Muscle of leg (tissue), 16 donors: ENCODE measurements at places on chromosomes 11 and 22. TPM values are rescaled to one million over a fixed set of nuclear protein-coding genes. Genes with fewer than 3 reads are reported as not detected.

DNA sequence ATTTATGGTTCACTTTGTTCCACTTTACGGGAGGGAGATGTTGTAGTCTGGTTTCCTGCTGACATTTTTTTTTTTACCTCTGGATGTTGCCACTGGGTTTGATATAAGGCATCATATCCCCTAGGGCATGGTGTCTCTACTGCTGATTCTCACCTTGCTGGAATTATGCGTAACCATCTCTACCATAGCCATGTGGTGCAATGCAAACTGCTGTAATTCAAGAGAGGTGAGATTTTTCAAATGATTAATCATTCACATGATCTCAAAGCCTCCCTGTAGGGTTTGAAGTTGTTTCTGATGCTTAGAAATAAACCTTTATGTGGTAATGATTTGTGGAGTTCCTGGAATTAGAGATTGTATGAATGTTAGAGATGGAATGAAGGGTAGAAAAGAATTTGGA is 13.0 kb downstream of the MS4A3 start:
- no peak for DNase-seq

The ACTN3 gene
- total RNA-seq = 81.6 TPM

- no peak for DNase-seq
Observed at GRCh38 chr11:31132531-31133421, 236.8 kb downstream of the DCDC1 start.

- peak; percentile 61 for DNase-seq
Observed at GRCh38 chr11:65300621-65301275, 13.9 kb upstream of the CDC42EP2 start.

The SERPING1 gene
- total RNA-seq = 31.4 TPM

The TMPRSS13 gene
- total RNA-seq = 0.09 TPM

- no peak for DNase-seq
Observed at GRCh38 chr11:74384641-74385040, 13.6 kb downstream of the PGM2L1 start.

DNA sequence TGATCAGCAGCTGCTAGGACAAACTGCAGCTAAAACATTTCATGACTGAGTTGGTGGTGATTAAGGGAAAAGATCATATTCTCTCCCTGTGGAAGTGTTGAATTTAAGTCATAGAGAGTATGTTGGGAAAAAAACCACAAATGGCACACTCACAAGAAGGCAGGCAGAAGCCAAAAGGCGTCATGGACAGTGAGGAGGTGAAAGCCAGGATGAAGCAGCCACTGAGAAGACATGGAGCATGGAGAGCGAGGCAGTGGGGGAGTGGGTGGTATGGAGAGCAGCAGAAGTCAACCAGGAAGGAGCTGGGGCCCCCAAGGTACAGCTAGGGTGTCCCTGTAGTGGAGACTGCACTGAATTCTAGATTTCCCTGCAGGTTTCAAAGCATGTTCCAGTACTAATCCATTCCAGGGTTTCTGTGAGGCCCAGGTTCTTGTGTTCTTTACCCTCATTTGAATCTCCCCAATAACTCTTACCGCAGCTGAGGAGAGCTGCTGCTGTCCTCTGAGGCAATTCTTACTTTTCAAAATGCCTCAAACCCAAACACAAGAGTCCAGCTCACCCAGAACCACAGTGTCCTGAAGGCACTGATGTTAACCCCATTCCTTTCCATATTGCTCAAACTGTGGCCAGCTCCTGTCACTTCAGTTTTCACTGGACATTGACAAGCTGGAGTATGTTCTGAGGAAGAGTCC is 191.8 kb upstream of the E2F8 start:
- DNase-seq = peak; percentile 77

The MOGAT2 gene
- total RNA-seq = not detected

- peak; percentile 24 for DNase-seq
Observed at GRCh38 chr11:107999759-108000455, 8.8 kb upstream of the CUL5 start.

GRCh38 chr11:125287491-125288210 is 123.1 kb downstream of the PKNOX2 start:
- DNase-seq = peak; percentile 98

GRCh38 chr11:116065191-116065895 is 561.1 kb upstream of the CADM1 start:
- peak; percentile 80 for DNase-seq

DNA sequence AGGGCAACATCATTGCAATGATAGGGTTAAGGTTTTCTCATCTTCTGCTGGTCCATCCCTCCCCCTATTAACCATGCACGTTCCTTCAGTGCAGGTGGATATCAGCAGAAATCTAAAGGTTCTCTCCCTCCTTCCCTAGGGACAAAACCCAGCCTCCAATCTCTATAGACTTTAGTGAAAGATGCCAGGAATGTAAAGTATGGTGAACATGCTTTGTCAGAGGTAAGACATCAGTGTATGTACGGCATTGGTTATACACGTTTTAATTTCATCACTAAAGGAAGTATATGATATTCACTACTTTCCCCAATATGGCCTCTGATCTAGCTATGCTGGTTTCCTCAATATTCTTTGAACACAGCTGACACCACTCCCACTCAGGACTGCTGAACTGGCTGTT is 81.2 kb upstream of the LDLRAD3 start:
- no peak for DNase-seq

DNA sequence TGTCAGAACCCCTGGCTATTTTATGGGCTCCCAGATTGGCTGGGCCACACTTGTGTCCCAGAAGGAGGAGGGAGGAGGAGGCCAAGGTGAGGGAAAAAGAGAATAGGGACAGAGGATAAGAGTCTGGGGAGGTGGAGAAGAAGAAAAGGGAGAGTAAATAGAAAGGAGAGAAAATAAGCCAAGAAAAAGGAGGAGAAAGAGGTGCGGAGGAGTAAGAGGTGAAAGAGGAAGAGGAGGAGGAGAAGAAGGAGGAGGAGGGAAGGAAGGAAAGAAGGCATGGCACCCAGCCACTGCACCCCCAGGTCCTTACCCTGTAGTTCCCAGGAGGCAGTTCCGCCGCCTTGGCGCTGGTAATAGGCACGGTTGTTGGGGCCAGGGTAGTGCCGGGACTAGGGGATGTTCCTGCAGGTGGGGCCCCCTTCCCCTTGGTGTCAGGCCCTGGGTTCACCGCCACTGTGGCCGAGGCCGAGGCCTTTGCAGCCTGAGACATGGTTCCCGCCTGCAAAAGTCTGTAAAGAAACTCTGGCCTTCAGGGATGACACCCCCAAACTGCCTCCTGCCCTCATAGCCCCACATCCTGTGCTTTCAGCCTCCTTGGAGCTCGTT is 1.9 kb downstream of the CRYBB1 start:
- DNase-seq = no peak

DNA sequence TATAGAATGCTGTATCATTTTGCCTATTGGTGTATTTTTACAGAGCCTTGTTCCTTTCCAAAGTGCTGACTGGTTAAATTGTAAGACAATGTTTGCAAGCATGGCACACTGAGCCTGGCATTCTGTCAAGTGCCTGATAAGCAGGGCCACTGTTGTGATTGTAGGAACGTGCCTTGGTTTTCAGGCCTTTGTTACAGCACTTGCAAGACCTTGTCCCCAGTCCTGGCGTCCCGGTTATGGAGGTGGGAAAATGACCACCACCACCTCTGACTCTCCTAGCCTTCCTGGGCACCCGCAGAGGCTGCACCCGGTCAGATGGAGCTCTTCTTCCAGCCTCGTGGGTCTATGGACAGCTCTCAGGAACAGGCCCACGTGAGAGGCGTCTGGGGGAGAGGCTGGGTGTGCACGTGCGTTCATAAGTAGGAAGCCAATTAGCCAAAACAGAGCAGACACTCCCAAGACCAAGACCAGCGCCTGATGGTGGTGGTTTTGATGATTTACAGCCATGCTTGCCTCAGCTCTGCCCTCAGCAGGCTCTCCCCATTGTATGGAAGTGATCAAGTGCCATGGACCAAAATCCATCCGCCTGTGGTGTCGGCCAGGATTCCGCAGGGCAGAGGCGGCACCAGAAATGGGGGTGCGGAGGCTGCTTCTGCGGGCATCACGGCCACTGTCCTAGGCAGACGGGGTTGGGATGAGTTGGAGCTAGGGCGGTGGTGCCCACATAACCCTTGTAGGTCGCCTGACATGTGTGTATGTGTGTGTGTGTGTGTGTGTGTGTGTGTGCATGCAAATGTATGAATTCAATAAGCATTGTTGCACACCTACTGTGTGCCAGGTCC is 89.8 kb downstream of the RTL6 start:
- no peak for DNase-seq

GRCh38 chr11:134313821-134314607 is 17.8 kb upstream of the GLB1L2 start:
- no peak for DNase-seq

The CCDC116 gene
- total RNA-seq = 0.27 TPM

GRCh38 chr22:37340331-37341262 is 58.3 kb downstream of the CYTH4 start:
- DNase-seq = no peak

DNA sequence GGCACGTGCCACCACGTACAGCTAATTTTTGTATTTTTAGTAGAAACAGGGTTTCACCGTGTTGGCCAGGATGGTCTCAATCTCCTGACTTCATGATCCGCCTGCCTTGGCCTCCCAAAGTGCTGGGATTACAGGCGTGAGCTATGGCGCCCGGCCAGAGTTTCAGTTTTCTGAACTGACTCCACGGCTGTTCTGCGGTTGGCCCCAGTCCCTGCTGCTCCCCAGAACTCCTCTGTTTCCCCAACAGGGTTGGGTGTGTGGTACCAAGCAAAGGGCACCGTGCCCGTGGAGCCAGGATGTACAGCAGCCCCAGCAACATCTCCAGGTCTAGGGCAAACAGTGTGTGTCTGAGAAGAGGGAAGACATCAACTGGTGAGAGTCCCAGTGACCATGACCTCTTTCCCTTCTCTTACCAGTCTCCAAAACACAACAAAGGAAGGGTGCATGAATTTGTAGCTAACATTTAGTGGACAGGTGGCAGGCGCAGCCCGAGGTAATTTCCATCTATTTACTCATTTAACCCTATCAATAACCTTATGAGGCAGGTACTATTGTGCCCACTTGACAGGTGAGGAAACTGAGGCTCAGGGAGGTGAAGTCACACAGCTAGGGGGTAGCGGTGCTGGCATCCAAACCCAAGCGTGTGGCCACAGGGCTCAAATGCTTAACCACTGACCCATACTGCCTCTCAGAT is 57.0 kb upstream of the RBFOX2 start:
- no peak for DNase-seq
